ENCODE measurements at places on chromosomes 16 and 17.

DNA sequence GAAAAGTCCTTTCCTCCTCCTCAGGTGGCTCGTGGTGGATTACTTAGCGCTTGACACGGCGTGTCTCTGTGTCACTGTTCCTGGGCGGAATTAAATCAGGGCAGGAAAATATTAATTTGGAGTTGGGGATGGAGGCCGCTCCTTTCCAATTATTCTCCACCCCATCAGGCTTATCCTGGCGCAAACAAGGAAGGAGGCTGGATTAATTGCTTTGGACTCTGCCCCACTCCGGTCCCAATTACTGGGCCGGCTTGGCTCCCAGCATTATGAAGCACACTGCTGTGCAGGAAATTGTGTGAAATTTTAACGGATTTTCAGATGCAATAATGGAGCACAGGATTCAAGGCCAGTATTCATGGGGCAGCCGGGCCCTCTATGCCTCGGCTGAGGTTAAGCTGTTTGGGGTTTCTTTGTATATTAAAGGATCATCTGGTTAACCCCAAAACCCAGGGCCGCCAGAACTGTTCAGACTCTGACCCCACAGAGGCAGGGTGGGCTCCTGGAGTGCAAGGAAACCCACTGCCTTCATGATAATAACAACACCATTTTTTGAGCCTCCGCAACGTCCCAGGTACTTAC lies 87.8 kb downstream of the MRM1 start:
- DNase-seq: no peak

DNA sequence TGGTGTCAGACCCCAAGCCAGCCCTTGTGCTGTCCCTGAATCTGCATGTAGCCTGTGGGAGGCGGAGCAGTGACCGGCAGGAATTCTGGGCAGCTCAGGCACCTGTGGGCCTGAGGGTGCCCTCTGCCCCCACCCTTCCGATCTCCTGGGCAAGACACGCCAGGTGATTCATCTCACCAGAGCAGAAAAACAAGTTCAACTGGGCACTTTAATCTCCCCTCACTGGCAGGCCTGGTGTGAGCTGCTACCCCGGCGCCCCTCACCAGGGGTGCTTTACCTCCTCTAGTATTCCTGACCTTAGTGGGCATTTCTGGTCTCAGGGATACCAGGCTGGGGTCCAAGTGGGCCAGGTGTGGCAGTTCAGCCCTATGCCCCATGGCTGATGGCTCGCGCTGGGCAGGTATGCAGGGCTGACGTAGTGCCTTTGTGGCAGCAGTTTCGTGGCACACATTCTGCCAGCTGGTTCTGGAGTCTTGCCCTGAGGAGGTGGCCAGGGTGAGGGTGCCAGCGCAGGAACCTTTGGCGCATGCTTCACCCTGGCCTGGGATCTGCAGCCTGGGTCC lies 6.0 kb downstream of the ERBB2 start:
- DNase-seq: no peak

DNA sequence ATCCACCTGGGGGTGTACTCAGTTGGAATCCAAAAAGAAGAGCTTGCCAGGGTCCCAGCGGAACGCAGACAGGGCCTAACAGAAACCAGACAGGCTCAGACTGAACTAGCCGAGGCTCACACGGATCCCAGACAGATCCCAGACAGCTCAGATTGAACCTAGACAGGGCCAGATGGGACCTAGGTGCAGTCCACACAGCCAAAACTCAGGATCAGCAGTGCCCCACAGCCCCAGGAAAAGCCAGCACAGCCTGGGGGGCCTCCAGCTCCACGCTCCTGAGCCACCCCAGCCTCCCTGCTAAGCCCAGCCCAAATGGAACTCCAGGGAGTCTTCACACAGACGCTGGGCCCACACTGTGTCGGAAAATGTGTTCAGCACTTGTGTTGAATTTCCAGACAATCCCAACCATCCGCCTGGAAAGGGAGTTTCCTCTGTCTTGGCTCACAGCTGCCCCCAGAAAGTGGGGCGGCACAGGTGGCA lies 7.5 kb downstream of the STX1B start:
- no peak for DNase-seq

DNA sequence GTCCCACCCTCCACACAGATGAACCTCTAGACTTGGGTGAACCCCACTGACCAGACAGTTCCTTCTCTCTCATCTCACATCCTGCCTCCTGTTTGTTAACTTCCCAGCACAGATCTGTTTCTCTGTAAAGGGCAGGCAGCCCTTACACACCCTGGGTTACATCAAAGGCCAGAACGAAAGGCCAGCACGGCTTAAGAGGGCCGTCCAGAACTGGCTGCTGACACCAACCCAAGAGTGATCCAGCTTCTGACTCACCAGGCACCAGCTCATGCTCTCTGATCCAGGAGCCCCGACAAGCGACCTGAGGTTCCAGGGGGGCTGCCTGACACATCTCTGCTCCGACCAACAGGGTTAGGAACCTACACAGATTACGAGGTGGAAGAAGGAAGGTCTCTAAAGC lies 86.9 kb downstream of the MRM3 start:
- no peak for DNase-seq

DNA sequence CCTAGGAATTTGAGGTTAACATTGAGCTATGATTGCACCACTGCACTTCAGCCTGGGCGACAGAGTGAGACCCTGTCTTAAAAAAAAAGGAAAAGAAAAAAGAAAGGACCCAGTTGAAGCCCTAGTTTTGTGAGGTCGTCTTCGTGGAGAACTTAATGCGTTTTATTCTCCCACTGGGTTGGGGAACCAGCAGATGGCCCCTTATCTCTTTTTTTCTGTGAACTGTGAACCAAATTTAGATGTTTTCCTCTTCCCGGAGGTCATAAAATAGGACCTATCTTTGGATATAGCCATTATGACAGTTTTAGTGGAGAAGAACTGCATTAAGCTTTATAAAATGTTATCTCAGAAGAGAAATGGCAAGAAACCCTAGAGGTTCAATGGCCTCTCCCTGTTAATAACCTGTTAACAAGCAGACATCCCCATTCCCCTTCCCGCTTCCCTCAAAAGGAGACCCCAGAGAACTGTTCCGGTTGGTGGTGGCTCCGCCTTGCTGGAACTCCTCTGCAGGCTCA lies 23.5 kb downstream of the KIAA0513 start:
- DNase-seq: no peak

All from HS-5 (cell line).